ENCODE measurements at places on chromosomes 11 and 22. TPM values are rescaled to one million over a fixed set of nuclear protein-coding genes. Genes with fewer than 3 reads are reported as not detected.

Gene ISX
- 0.21 TPM for total RNA-seq

GRCh38 chr11:44597358-44598012 is 32.0 kb downstream of the CD82 start:
- DNase-seq: no peak

DNA sequence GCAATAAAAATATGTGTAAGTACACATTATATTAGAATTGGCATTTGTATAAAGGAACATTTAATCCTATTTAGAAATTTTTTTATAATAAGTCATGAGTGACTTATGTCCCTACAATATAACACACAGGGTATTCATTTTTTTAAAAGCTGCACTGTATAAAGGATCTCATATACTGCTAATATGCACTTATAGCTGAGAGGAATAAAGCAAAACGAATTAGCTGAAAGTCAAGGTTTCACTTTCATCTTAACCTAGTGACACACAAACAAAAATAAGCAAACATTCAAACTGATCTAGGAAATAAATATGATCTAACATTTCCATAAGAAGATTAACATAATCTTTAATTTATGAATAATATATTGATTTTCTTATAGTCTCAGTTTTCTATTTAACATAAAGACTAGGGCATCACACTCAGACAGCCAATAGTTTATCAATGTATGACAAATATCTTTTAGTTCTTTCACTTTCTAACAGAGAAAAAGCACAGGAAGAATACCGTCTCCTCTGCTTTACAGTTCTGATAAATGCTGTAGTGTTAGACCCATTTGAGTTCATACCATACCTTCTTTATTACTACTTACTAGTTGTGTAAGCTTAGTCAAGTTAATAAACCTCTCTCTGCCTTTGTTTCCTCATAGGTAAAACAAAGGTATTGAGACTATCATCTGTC is 42.9 kb downstream of the DCDC1 start:
- no peak for DNase-seq

DNA sequence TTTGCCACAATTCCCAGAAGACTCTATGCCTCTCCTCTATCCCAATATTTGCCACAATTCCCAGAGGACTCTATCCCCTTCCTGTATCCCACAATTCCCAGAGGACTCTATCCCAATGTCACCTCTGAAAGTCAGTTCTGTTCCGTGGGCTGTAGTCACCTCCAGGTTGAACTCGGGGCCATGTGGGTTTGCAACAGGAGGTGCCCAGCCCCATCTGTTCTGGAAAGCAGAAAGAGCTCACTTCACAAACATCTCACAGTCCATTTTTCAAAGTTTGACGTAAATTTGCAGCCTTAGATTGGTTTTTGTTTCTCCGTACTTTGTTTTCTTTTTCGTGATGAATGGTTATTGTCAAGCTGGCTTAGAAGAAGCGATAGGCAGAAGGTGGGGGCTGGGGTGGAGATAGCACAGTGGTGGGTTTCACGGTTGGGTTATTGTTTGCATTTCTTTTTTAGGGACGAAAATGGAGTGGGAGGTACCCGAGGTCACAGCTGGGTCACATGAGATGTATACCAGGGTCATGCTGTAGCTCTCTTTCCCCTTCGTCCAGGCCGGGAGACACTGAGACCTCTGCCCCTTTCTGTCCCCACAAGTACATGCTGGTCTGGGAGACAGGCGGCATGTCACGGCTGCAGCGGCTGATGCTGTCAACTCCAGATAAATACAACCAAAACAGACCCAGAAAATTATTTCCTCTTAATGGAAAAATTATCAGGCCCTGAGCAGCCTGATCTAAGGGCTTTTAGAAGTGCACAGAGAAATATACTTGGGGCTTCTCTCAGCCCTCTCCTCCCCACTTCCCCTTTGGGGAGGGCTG is 374.5 kb downstream of the CADM1 start:
- DNase-seq: no peak

DNA sequence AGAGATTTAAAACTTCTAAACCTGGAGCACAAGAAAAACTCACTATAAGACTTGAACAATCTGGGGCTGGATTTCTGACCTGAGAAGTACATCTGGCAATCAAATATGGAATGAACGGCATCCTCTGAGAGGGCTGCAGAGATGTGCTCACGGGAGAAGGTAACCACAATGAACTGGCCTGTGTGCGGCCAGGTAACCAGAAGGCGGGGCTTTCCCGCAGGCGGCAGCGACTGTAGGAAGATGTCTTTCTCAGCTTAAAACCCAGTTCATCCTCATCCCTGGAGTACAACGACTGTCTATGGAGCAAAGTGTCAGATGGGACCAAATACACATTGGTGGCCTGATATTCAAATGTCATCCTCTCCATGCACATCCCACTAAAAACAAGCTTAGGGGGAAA is 24.5 kb downstream of the MICAL3 start:
- DNase-seq: no peak

Measured in GM12878 (cell line).